CD4-positive, alpha-beta T cell treated with Interleukin-4 for 1 hour (primary cell): ENCODE measurements at places on chromosomes 1 and 21.

DNA sequence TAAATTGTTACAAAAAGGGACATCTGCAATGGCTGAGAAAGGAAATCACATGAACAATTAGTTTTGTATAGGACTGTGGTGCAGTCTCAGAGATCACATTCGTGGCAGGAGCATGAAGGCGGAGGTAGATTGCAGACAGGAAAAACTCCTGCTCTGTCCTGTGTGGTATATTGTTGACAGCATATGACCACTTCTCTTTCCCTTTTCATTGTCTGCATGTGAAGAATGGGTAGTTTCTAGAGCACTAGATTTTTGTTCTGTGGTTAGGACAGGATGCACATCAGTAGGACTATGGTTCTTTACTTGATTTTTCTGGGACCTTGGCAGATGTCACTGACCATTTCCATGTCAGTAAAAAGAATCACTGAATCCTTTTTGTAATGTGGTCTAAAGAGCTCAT, 625.9 kb upstream of the PKN2 start:
- no peak for DNase-seq

- DNase-seq, result no peak
Measured at GRCh38 chr1:164842870-164843269, 283.9 kb downstream of the PBX1 start.

DNA sequence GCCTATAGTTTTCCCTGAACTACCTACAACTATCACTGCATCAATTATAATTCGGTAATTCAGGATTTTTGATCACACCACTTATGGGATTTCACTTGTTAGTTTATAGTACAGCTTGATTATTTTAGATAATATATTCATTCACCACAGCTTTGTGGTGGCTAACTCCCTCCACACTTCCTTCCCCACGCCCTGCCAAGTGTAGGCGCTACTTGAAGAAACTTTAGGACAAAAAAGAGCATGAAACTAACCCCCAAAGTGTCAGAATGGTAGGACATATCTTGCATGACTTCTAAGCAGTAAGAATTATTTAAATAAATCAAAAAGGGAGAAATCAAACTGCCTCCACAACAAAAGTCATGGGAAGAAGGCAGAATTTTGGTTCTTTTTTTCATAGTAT, 70.1 kb downstream of the LHX9 start:
- no peak for DNase-seq

DNA sequence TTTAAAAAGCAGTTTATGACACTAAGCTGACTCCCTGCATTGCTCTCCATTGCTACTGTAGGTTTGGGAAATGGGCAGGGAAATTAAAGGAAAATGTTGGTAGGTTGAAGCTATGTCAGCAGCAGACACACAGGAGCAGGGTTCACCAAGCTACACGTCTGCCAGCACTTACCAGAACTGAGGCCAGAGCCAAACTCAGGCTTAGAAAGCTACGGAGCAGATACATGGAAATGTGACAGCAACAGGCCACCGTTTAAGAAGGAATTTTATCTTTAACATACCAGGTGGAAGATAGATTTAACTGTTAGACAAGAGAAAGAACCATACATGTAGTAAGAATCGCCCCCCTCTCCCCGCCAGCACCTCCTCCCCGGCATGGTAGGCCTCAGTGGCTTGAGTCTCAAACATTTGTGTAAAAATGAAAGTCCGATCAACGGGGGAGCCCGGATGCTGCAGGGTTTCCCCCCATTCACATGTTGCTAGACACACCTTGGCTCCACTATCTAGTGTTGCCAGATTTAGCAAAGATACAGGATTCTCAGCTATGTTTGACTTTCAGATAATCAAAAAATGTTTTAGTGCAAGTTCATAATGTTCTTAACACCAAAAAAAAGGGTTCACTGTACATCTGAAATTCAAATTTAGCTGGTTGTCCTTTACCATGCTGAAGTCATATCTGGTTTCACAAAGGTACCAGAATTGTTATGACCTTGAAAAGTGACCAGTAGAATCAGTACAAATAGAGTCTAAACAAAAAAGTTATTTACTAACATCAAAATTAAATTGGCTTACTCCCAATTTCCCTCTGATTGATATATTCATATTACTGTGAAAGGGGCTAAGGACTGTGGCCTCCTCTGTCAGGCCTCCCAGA, 6.7 kb downstream of the OR2T11 start:
- no peak for DNase-seq

DNA sequence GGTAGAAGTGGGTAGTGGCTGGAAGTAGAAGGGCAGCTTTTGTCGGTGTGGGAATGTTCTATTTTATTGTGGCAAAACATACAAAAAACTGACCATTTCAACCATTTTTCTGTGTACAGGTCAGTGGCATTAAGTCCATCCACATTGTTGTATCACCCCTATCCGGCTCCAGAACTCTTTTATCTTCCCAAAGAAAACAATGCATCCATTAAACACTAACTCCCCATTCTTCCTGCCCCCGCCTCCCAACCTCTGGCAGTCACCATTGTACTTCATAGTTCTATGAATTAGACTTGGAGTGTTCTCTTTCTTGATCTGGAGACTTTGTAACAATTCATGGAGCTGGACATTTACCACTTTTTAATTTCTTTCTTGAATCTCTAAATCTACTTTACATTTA, 55.7 kb downstream of the DEGS1 start:
- DNase-seq, result no peak

DNA sequence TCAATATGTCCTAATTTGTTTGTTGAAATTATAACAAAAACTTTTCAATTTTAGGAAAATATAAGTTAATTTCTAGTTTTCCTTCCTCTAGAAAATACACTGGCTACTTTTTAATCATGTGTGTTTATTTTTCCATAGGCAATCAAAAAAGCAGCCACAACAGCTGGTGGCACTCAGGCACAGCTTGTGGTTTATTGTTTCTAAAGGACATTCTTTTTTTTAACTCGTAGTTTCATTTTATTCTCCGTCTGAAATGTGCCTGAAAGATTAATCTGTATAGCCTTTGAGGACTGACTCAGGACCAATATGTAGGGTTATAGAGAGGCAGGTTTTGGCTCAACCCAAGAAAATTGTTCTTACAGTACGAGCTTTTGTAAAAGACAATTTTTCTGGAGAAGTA, 20.7 kb upstream of the STX12 start:
- no peak for DNase-seq

GRCh38 chr1:246117066-246117791, 389.9 kb downstream of the SMYD3 start:
- peak; percentile 61 for DNase-seq

DNA sequence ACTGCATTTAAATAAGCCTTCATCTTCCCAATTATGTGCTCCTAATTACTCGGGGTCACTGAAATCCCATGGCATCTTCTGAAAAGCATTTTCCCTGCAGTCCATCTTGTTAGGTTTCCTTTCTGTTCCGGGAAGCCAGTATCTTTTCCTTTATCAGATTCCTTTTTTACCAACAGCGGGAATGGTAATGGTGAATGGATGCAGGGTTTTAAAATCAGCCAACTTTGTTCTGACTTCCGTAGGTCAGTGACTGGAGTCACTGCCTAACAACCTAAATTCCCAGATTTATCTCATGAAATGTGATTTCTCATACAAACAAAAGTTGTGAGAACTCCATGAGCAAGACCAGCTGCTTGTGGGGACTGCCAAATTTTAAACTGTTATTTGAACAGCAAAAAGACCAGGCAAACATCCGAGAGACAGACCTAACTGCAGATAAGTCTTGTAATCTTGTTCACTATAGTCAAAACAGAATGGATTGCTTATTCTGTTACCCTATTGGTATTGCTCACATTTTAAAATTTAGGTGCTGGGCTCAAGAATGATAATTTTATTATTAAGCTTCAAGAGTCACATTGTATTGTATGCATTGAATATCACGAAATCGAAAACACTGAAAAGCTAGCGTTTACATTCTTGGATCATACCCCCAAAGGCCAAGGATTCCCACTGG, 1.2 kb upstream of the RWDD3 start:
- no peak for DNase-seq

DNA sequence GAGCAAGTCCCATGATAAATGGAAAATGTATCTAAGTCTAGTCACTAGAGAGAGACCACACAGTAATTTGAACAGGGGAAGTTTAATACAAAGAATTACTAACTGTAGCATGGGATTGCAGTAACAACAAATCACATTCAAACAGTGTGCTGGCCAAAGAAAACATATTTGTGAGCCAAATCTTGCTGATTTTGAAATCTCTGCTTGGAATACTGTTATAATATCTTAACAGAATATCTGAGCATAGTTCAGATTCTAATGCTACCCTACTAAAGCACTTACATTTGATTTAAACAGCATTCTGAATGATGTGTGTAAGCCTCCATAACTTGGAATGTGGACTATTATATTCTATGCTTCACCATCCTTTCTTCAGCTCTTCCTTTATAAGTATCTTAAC, 270.0 kb upstream of the BRINP3 start:
- no peak for DNase-seq

DNA sequence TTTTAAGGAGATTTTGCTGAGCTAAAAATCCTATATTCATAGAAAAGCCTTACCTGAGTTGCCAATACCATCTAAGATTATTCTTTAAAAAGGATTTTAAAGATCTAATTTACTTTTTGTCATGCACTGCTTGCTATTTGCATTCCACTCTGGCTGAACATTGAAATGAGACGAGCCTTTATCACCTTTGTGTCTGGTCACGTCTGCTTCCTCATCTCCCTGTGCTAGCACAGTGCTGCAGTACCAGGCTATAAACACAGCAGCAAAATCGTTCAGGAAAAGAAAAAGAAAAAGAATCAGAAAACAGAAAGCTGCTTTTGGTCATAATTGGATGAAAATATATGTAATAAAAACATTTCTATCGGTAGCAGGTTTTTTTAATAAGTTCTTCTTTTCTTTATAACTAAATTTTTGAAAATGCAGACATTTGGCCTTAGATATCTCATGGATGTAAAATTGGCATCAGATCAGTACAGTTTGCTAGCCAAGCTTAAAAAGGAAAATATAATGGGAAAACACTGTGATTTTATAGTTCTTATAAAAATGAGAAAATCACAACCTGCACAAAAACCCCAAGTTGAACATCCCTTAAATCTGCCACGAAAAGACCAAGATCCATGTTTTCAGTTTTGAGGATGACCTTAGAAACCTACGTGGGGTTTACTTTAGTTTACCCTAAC, 735.7 kb upstream of the CXADR start:
- no peak for DNase-seq

DNA sequence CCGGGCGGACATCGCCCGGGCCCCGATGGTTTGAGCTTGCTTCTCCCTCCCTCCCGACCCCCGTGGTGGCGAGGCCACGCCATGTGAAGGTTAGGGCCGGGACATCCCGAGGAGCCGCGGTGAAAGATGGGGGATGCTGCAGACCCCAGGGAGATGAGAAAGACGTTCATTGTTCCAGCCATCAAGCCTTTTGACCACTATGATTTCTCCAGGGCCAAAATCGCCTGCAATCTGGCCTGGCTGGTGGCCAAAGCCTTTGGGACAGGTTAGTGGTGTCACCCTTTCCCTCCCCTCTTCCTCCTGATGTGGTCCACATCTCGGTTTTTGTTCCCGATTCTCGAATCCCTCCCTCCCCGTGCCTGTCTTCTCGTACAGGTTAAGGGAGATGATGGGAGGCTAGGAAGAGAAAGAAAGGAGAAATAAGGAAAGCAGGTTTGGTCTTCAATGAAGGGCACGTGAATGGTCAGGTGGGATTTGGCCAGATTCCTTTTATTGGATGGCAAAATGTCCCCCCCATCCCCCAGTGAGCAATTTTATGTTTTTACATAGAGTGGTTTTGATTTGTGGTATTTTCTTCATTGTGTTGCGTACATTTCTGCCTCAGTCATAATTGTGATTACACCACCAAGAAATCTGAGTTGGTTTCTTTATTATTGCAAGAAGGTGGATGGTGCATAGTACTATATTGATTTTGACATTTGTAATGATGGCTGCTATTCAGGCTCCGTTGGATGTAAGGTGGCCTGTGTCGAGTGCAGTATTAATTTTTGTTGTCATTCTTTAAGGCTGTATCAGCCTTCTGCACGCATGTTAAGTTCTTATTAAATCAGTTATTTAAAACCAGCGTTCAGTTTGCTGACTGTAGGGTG, 1.2 kb downstream of the CAMSAP2 start:
- no peak for DNase-seq

DNA sequence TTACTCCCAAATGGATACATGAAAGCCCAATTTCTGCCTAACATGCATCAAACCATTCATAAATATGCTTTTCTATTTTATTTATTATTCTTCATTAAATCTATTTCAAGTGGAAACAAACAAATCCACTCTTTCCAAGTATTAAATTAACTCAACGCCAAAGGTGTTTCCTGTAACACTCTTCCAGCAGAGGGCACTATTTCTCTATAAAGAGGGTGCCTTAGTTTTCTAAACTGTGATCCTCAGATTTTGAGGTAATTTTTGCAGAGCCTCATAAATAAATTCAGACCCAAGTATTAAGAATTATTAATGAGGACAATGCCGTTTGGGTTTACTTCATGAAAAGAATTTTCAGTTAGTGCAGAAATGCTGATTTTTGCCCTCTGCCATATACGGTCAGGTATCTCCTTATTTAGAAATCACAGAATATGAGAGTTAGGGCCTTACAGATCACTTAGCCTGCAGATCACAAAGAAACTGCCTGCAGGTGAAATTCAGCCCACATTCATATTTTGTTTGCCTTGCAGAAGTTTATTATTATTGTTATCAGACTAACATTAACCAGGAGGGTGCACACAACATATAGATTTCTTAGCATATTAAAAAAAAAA, 40.1 kb upstream of the MYSM1 start:
- DNase-seq, result no peak

- DNase-seq, result no peak
Measured at GRCh38 chr1:180722586-180722985, 90.8 kb downstream of the XPR1 start.

- no peak for DNase-seq
Measured at GRCh38 chr1:78301141-78301540, 189.6 kb upstream of the PTGFR start.

GRCh38 chr1:109975718-109976117, 8.8 kb upstream of the AHCYL1 start:
- no peak for DNase-seq

DNA sequence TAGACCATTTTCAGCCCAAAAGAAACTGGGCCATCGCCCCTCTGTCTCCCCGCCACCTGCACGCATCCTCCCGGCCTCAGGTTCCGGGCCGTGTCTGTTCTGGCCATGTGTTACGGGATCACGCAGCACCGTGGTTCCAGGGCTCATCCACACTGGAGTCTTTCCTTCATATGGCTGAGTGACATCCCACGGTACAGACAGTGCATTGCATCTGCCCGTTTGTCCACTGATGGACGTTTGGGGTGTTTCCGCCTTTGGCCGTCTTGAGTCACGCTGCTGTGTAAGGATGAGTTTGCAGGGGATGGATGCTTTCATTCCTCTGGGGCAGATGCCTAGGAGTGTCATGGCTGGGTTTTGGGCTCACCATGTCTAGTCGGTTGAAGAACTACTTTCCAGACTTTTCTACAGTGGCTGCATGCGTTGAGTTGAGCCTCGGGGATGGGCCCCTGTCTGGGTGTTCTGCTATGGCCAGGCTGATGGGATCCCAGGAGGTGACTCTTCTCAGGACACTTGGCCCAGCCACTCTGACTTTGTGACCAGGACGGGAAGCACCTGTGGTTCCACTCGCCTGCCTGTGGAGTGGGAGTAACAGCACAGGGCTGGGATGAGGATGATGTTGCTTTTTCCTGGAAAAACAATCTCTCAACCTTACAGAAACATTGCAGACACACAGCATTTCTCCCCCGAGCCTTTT, 16.8 kb downstream of the RRP1 start:
- no peak for DNase-seq

GRCh38 chr1:153985341-153985912, 712 bp downstream of the RAB13 start:
- DNase-seq, result no peak
